GM03348 (cell line): ENCODE measurements at places on chromosomes 7 and 10.

GRCh38 chr7:158394936-158395335 is 192.7 kb downstream of the PTPRN2 start:
- DNase-seq: peak; percentile 29

GRCh38 chr7:139647814-139648390 is 124.4 kb downstream of the CLEC2L start:
- DNase-seq: no peak

- DNase-seq: no peak
Observed at GRCh38 chr7:66125052-66125694, 10.5 kb downstream of the CRCP start.

GRCh38 chr10:44618910-44619309 is 234.0 kb upstream of the CXCL12 start:
- no peak for DNase-seq

GRCh38 chr7:43363035-43363791 is 219.7 kb upstream of the STK17A start:
- no peak for DNase-seq

- no peak for DNase-seq
Observed at GRCh38 chr10:48616436-48616835, 11.6 kb upstream of the ARHGAP22 start.

DNA sequence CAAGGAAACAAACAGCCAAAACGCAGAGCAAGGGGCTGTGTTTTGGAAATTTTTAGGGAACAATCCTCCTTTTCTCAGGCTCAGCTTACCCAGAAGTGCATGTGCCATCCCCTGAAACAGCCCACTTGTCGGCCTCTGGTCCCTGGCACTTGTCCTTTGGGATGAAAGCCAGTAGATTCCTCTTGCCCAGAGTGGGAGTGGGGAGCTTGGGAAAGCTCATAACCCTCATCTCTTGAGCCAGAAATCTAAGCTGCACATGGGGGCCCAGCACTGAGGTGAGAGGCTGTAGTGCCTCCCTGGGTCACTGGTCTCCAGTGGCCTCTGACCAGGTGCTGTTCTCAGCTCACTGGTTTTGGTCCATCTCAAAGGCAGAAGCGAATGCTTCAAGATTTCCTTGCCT is 150.3 kb downstream of the RNF216 start:
- DNase-seq: no peak

GRCh38 chr10:28939281-28940157 is 262.2 kb downstream of the BAMBI start:
- peak; percentile 58 for DNase-seq

- no peak for DNase-seq
Observed at GRCh38 chr10:129646973-129647372, 179.9 kb downstream of the MGMT start.

GRCh38 chr7:7249814-7250213 is 67.5 kb downstream of the C1GALT1 start:
- no peak for DNase-seq

DNA sequence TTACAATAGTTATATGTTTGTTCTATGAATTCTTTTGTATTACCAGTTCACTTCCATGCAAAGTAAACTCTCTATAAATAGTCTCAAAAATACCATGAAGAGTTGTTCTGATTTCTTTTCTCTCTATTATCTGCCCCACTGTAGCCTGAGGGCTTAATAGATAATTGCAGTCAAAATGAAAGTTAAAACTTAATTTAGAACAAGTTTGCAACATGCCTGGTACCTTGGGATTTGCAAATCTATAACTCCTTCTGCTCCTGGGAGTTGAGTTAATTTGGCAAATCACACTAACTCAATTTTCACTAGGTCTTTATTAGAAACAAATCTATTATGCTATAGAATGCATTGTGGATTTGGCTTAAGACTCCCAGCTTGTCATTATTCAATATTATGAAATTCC is 21.8 kb upstream of the NDUFA5 start:
- no peak for DNase-seq

GRCh38 chr7:6232534-6232933 is 39.9 kb downstream of the CYTH3 start:
- no peak for DNase-seq

DNA sequence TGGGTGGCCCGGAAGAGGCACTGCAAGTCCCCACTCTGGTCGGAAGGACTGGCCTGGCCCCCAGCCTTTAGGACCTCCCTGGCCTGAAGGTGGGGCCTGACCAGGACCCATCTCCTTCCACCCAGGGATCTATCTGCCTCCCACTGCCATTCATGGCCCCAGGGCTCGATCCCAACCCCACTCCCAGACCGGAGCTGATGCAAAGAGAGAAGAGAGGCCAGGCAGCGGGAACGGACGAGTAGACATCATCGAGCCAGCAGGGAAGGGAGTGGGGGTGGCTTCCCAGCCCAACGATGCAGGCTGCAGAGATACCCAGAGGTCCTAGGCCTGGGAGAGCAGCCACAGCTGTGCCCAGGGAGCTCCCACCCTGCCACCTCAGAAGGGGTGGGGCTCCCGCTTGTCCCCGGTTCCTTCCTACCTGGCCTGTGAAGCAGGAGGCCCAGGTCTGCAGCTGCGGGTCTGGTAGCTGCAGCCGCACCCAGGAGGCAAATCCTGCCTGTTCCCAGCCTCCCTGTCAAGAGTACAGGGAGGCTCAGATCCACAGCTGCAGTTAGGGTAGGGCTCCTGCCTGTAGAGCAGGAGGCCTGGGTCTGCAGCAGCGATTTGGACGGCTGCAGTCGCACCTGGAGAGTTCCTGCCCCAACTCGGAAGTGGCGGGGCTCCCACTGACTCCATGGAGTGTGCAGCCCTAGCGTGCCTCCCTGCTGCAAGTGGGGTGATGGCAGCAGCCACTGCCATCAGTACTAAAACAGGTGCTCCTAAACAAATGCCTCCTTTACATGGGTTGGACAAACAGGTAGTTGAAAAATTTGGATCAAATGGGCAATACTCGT is 1151.0 kb upstream of the PHF14 start:
- DNase-seq: no peak

DNA sequence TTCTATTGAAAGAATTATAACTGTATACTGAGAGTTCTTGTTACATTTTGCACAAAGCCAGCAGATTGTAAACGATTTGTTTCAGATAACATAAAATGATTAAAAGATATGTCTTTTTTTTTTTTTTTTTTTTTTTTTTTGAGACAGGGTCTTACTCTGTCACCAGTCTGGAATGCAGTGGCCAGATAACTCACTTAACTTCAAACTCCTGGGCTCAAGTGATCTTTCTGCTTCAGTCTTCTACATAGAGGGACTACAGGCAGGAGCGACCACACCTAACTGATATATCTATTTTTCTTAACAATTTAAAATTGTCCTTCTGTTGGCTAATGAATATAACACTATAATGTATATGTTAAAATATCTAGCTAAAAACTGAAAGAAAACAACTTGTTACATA is 317.3 kb upstream of the CACNA2D1 start:
- DNase-seq: no peak

GRCh38 chr10:62095181-62096122 is 173.2 kb downstream of the RTKN2 start:
- DNase-seq: peak; percentile 56

- no peak for DNase-seq
Observed at GRCh38 chr10:89182894-89183293, 24.2 kb downstream of the CH25H start.

DNA sequence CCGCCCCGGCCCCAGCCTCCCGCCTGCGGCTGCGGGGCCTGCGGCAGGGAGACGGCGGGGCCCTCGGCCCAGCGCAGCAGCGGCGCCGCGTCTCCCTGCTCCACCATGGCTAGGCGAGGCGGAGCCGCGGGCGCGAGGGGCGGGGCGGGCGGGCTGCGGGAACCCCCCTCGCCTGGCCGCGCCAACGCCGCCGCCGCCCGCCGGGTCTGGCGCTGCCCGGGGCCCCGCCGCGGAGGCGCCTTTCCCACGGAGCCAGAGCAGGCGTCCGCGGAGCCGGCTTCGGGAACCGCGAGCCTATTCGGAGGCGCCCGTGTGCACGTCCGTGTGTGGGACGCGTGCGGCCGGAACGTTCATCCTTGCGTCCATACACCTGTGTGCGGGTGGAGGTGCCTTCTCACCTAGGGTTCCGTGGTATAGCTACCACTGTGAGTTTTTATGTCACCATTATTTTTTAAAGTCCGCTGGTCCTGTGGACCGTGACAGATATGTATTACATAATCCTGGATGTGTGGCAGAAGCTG is at the start of gene DENND11:
Gene DENND11, minus strand, starts transcription at position 120 of the 521 bp plus-strand sequence. Its CDS starts 13 bp downstream, at position 107.
- peak; percentile 95 for DNase-seq

- DNase-seq: no peak
Observed at GRCh38 chr10:95820363-95820762, 64.4 kb downstream of the ENTPD1 start.

GRCh38 chr10:102066399-102067088 is 1.4 kb downstream of the HPS6 start:
- DNase-seq: no peak

DNA sequence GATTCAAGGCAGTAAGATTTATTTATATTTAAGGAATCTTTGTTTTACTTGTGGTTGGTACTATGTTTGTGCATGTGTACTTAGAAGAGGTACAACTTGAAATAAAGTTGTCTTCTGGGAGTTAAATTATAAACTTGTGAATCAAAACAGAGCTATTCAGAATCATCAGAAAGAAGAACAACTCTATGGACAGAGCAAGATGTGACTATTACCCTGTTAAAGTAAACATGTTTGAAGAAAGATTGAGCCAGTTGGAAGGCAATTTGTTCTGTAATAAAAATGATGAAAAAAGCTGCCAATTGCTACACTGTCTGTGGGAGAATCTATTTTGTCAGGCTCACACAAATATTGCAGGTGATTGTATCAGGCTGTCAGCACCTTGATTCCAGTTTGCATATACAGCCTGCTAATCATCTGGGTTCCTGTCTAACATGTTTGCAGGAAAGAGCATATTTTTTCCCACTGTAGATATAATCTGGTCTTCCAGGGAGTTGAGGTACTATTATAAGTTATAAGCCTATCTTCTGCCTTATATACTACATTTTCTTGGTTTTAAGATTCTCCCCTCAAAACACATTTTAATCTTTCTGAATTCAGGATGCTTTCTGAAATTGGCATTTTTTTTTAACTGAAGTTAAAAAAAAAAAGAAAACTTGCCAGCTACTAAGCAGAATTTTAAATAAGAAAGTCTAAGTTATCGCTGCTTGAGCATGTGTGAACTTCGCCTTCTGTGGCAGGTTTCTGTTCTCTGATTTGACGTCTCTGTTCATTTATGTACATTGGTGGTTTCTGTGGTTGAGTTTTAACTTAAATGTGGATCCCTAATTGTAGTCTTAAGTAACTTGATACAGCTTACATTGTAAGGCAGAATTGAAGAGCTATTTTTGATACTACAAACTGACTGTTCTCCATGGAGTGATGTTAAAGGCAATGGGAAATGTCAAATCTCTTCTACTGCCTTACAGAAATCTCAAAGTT is 46.0 kb downstream of the ZNRF2 start:
- DNase-seq: no peak

DNA sequence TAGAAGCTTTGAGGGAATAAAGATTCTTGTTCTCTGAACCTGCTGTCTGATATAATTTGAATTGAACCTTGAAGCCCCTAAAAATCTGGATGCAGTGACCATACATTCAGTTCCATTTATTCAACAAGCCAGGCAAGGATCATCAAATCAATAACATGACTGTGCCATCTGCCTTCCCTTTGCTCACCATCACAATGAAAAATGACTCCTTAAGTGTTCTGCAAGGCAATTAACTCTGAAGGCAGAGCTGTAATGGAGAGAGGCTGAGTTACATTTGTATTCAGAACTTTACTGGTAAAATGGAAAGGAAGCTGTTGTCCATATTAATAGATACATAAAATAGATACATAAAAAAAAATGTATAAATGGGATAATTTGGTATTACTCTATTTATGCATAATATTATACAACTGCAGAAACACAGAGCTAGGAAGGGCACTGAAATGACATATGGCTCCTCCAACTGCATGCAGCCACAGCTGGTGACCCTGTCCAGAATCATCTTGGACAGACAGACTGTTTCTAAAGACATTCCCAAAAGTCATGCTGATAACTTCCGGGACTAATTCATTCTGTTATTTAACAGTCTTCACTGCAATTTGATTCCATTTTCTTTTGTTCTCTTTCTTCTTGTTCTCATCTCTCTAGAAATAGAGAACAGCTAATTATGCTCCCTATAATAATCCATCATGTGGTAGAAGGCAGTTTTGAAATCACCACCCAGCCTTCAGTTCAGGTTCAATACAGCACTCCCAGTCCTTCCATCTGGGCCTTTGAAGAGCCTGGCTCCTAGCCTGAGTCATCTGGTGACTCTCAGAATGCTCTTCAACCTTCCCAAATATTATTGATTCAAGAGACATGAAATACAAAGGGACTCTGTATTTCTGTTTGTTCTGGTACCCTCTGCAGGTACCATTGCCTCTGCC is 412.6 kb downstream of the GFRA1 start:
- no peak for DNase-seq

- DNase-seq: peak; percentile 39
Observed at GRCh38 chr7:71626206-71626605, 494.3 kb downstream of the GALNT17 start.

- peak; percentile 60 for DNase-seq
Observed at GRCh38 chr7:107563081-107563774, 492 bp downstream of the COG5 start.

DNA sequence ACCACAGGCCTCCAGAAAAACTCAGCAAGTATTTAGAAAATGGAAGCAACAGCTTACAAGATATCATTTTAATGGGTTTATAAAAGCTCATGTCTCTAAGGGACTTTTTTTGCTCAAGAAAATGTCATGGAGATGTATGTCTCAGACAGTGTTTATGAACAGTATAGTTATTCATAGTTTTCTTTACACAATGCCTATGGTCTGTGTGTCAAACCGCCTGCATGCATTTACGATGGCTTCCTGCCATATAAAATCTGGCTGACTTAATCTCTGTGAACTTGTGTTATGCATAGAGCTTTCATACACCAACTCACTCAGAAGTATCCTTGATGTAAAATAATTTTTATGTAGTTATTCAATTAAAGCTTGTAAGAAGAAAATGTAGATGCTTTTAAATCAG is 1314.2 kb upstream of the LRRTM3 start:
- no peak for DNase-seq

DNA sequence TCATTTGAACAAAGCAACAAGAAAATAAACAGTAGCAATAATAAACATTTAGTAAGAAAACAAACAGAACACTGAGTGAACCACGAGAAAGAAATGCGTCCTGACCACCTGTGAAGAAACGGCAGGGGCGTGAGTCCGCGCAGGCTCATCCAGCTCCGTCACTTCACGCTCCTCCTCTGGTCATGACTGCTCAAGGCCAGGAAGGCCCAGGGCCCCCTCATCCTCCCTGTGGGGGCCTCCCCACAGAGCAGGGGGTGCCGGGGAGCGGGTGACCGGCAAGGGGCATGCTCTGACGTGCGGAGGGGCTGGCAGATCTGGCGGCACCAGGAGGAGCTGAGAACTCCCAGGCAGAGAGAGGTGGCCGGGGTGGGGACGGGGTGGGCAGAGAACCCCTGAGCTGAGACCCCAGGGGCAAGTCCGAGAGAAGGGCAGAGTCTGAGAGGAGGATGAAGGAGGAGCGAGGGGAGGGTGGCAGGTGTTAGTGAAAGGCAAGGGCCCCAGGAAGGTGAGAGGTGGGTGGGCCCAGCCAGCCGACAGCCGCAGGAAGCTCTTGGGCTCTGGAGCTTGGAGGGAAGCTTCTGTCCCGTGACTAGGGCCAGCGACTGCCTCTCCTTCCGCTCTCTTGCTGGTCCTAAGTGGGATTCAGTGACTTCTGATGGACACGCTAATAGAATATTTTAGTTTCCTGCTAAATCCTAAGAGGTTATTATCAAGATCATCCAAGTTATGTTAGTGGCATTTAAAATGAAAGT is 223.9 kb downstream of the TCERG1L start:
- no peak for DNase-seq

- no peak for DNase-seq
Observed at GRCh38 chr7:3107889-3108570, 64.4 kb upstream of the CARD11 start.

GRCh38 chr7:148815612-148816011 is 68.5 kb downstream of the EZH2 start:
- no peak for DNase-seq

GRCh38 chr10:112189465-112189864 is 5.9 kb upstream of the GPAM start:
- DNase-seq: no peak
